ENCODE measurements at places on chromosomes 13 and 19.
A peak's percentile ranks its signal among the peaks of the same experiment; 100 is the strongest.

GRCh38 chr19:29217616-29218015, 4.7 kb upstream of the UQCRFS1 start:
- peaks cover 33% of the 10 kb centered on the region for H3K27me3 ChIP-seq
- H3K36me3 ChIP-seq: no peaks in the 10 kb centered on the region
- H3K27ac ChIP-seq: no peak overlapping the region
- DNase-seq: no peak
- peaks cover 7% of the 10 kb centered on the region for H3K4me1 ChIP-seq

- DNase-seq: no peak
- peaks cover 20% of the 10 kb centered on the region for H3K36me3 ChIP-seq
- H3K27ac ChIP-seq: no peak overlapping the region
- no peak overlapping the region for H3K4me3 ChIP-seq
- H3K4me1 ChIP-seq: no peaks in the 10 kb centered on the region
- no peaks in the 10 kb centered on the region for H3K27me3 ChIP-seq
Measured at GRCh38 chr13:96968027-96968426, 26.2 kb downstream of the OXGR1 start.

GRCh38 chr13:41614671-41615527, 157.5 kb downstream of the RGCC start:
- H3K4me3 ChIP-seq: no peak overlapping the region
- H3K4me1 ChIP-seq: no peaks in the 10 kb centered on the region
- DNase-seq: no peak
- H3K27ac ChIP-seq: no peak overlapping the region
- H3K36me3 ChIP-seq: peaks cover 14% of the 10 kb centered on the region

DNA sequence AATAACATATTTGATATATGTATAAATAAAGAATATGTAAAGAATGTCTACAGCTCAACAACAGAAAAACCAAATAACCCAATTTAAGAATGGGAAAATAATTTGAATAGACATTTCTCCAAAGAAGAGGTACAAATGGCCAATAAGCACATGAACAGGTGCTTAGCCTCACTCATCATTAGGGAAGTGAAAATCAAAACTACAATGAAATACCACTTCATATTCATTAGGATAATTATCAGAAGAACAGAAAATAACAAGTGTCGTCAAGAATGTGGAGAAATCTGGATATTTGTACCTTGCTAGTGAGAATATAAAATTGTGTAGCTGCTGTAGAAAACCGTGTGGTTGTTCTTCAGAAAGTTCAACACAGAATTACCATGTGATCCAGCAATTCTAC, 8.4 kb upstream of the SUPT20H start:
- H3K27ac ChIP-seq: no peak overlapping the region
- no peaks in the 10 kb centered on the region for H3K4me1 ChIP-seq
- no peak overlapping the region for H3K4me3 ChIP-seq
- no peaks in the 10 kb centered on the region for H3K27me3 ChIP-seq

DNA sequence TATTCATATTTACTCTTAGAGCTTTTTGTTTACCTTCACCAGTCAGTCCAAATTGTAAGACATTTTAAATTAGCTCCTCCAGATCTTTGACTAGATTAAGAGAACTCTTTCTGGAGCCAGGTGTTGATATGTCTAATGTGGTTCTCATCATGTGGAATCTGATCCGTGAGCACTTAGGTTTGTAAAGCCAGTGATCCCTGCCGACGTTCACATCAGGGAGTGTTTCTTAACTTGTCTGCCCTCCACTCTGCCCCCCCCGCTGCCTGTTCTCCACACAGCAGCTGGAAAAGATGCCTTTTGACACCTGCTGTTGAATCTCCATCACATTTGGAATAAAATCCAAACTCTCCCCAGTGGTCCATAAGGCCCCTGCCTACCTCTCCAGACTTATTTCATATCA, 17.7 kb downstream of the METTL21C start:
- H3K4me3 ChIP-seq: no peak overlapping the region
- no peak for DNase-seq
- H3K27ac ChIP-seq: peak overlapping the region; percentile 15
- H3K4me1 ChIP-seq: peaks cover 21% of the 10 kb centered on the region
- peaks cover 12% of the 10 kb centered on the region for H3K36me3 ChIP-seq

DNA sequence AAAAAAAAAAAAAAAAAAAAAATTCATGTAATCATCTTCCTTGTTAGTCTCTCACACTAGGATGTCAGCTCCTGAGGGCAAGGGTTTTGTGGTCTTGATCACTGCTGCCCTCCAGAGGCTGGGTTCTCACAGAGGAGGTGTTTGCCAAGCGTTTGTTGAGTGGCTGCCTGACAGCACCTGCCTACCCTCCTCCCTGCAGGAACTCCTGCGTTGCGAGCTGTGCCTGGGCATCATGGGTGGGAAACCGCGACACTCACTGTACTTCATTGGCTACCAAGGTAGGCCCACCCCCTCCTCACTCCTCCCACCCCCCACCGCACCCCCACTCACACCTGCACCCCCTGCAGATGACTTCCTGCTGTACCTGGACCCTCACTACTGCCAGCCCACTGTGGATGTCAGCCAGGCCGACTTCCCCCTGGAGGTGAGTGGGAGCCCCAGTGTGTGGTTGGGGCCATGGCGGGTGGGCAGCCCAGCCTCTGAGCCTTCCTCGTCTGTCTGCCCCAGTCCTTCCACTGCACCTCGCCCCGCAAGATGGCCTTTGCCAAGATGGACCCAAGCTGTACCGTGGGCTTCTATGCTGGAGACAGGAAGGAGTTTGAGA, 8.1 kb downstream of the ATG4D start:
- H3K4me1 ChIP-seq: peaks cover 29% of the 10 kb centered on the region
- no peak overlapping the region for H3K27ac ChIP-seq
- no peak overlapping the region for H3K4me3 ChIP-seq
- no peaks in the 10 kb centered on the region for H3K27me3 ChIP-seq
- DNase-seq: peak; percentile 43
- peaks cover 23% of the 10 kb centered on the region for H3K36me3 ChIP-seq

DNA sequence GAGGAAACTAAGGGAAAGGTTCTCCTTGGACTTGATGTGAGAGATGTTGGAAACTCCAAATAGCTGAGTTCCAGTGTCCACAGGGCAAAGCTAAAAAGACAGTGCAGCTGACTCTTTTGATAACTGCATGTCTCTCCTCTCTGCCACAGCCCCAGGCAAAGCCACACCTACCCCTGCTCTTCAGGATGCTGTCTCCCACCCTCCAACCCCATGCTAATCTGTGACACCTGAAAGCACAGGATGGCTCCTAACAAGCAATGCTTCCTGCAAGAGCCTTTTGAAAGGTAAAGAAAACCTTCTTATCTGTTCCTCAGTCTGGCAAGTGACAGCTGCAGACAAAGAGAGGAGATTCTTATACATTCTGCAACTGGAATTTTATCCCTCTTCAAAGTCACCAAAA, 14.5 kb downstream of the SLC46A3 start:
- H3K4me3 ChIP-seq: no peak overlapping the region
- peaks cover 7% of the 10 kb centered on the region for H3K36me3 ChIP-seq
- no peaks in the 10 kb centered on the region for H3K27me3 ChIP-seq

GRCh38 chr19:42143341-42144234, 11.3 kb upstream of the POU2F2 start:
- no peaks in the 10 kb centered on the region for H3K36me3 ChIP-seq
- H3K27me3 ChIP-seq: no peaks in the 10 kb centered on the region
- H3K4me1 ChIP-seq: peaks cover 5% of the 10 kb centered on the region
- no peak overlapping the region for H3K27ac ChIP-seq
- no peak for DNase-seq
- H3K4me3 ChIP-seq: no peak overlapping the region

DNA sequence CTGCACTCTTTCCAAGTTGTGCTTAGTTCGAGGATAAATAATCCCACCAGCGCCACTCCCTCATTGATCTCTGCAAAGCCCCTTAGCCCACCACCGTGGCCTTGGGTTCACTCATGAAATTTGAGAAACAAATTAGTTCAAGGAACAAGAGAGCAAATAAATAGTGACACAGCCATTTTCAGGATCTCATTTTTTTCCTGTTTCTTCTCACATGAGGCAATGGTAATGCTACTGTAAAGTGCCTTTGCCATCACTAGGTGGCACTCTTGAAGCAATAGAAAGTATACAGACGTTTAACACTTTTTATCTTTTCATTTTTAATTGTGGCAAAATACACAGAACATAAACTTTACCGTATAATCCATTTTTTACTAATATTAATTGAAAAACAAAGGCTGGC, 76.8 kb upstream of the ZNF835 start:
- no peaks in the 10 kb centered on the region for H3K27me3 ChIP-seq
- H3K27ac ChIP-seq: no peak overlapping the region
- peaks cover 17% of the 10 kb centered on the region for H3K36me3 ChIP-seq
- DNase-seq: no peak
- no peak overlapping the region for H3K4me3 ChIP-seq
- no peaks in the 10 kb centered on the region for H3K4me1 ChIP-seq

DNA sequence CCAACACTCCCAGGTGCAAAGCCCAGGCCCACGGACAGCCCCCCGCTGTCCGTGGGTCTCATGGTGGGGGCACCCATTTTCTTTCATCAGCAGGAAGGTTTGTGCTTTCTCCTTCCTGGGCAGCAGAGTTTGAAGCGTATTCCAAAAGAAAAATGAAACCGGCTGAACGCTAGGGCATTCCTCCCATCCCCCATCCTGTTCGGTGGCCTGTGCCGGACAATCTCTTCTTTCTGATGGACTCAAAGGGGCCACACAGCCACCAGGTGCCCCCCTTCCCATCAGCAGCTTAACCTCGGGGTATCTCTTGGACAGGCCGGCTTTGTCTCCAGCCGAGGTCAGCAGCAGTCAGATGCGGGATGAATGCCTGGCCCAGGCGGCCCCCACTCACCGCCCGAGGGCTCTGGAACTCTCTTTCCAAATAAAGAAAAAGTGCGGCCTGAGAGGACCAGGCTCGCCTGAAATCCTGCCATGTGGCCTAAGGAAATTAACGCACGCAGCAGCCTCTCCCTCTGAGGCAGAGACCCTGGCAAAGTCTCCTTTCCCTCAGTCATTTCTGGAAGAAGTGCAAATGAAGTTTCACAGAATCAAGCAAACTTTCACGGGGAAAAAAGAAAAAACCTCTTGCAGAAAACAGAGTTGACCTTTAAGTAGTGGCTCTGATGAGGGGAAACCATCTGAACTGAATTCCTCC, 67.8 kb downstream of the RASA3 start:
- no peaks in the 10 kb centered on the region for H3K36me3 ChIP-seq
- no peak for DNase-seq
- H3K4me3 ChIP-seq: peak overlapping the region; percentile 94
- peak overlapping the region; percentile 98 for H3K27ac ChIP-seq
- H3K27me3 ChIP-seq: no peaks in the 10 kb centered on the region

DNA sequence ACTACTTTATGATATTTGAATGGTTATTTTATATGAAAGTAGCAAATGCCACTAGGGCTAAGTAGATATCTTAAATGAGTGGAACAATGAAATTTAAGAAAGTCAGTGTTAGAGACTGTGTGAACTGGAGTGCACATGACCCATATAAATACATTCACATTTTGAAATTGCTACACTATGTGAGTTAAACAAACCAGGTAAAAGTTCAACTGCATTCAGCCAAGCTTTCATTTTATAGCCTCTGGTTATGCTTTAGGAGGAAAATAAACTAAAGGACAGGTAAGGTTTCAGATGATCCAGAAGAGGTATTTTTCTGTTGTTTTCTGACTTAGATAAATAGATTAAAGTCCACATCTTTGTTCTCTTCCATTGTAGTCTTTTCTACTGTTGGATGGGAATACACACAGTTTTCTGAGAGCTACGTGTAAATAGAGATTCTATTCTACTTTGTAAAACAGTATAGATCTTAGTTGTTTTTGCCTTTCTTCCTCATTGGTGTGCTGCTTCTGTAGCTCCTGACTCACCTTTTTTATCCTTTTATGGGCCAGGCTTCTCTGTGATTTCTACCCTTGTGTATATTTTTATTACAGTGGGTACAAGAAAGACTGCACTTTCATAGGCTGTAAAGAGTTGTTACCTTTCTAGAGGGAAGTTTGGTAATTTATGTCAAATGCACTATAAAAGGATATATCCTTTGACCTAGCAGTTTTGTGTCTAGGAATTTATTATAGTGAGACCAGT, 54.6 kb upstream of the KCTD4 start:
- peak overlapping the region; percentile 51 for H3K27ac ChIP-seq
- H3K27me3 ChIP-seq: no peaks in the 10 kb centered on the region
- H3K36me3 ChIP-seq: peaks cover 2% of the 10 kb centered on the region
- DNase-seq: no peak
- H3K4me3 ChIP-seq: no peak overlapping the region

- no peak overlapping the region for H3K27ac ChIP-seq
- no peaks in the 10 kb centered on the region for H3K27me3 ChIP-seq
- H3K36me3 ChIP-seq: no peaks in the 10 kb centered on the region
- no peak for DNase-seq
Measured at GRCh38 chr13:37211487-37211886, 106.0 kb upstream of the CSNK1A1L start.

DNA sequence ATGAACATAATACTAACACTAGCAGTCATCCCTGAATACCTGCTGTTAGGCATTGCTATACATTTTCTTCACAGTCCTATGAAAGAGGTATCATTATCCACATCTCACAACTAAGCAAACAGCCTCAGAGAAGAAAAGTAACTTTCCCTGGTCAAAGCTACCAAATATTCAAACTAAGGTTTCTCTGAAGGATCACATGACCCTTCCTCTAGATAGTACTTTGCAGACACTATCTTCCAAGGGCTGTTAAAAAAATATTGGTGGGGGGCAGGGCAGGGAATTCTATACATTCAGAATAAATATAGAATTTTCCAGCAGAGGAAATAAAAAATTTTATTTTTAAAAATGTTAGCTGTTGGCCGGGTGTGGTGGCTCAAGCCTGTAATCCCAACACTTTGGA, 3.1 kb downstream of the SLC25A30 start:
- H3K27ac ChIP-seq: no peak overlapping the region
- H3K4me3 ChIP-seq: peak overlapping the region; percentile 6
- DNase-seq: no peak
- peaks cover 2% of the 10 kb centered on the region for H3K36me3 ChIP-seq

DNA sequence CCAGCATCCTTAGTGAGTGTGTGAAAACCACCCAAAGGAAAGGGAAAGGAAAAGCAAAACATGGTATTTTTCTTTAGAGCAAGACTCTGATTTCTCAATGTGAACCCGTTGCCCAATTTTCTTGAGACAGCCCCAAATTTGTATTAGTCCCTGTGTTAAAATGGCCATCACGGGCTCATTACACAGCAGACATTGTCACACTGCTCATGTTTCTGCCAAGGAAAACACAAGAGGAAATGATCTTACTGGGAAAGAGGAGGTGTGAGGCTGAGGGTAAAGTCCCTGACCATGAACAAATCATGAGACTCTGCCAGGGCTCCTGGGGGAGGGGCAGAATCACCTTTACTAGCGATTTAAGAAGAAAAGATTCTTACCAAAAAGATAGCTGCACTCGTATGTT, 54.4 kb downstream of the FAM124A start:
- H3K27me3 ChIP-seq: no peaks in the 10 kb centered on the region
- H3K36me3 ChIP-seq: no peaks in the 10 kb centered on the region
- no peak for DNase-seq
- no peak overlapping the region for H3K4me3 ChIP-seq
- no peak overlapping the region for H3K27ac ChIP-seq

DNA sequence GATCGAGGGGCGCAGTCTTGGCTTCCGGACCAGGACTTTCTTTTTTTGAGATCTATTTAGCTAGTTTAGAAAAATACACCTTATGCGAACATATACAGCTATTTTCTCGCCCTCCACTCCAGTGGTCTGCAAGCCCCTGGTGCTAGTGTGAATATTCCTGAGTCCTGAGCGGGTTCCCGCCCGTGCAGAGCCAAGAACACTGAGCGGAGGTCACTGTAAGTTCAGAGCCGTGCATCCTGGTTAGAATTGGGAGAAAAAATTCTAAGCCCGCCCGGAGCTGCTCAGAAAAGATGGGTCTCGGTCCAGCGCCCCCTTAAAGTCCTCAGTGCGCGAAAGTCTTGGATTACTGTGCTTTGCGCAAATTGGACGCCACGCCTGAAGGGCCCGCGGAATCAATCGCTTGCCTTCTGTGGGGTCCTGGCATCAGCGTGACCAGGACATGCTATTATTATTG, 117.7 kb downstream of the KCNRG start:
- no peak overlapping the region for H3K27ac ChIP-seq
- peak overlapping the region; percentile 87 for H3K4me3 ChIP-seq
- H3K4me1 ChIP-seq: peaks cover 48% of the 10 kb centered on the region
- H3K27me3 ChIP-seq: peaks cover 54% of the 10 kb centered on the region
